Fibroblast of skin of scalp (primary cell): ENCODE measurements at places on chromosomes 2 and 18.

DNA sequence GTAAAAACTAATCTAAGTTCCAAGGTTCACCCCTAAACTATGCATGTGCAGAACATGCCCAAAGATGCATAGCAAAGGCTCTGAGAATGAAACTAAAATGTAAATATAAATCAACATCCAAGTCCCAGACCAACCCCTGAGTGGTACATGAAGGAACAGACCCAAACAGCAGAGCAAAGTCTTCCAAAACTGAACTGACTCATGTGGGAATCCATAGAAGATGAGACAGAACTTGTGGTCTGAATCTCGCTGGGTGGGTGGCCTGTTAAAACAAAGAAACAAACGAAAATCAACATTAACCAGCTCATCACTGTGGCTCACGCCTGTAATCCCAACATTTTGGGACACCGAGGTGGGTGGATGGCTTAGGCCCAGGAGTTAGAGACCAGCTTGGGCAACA, 29.5 kb upstream of the ATRAID start:
- peak; percentile 93 for DNase-seq

GRCh38 chr2:145546091-145546490, 1026.2 kb upstream of the ZEB2 start:
- DNase-seq = peak; percentile 18

DNA sequence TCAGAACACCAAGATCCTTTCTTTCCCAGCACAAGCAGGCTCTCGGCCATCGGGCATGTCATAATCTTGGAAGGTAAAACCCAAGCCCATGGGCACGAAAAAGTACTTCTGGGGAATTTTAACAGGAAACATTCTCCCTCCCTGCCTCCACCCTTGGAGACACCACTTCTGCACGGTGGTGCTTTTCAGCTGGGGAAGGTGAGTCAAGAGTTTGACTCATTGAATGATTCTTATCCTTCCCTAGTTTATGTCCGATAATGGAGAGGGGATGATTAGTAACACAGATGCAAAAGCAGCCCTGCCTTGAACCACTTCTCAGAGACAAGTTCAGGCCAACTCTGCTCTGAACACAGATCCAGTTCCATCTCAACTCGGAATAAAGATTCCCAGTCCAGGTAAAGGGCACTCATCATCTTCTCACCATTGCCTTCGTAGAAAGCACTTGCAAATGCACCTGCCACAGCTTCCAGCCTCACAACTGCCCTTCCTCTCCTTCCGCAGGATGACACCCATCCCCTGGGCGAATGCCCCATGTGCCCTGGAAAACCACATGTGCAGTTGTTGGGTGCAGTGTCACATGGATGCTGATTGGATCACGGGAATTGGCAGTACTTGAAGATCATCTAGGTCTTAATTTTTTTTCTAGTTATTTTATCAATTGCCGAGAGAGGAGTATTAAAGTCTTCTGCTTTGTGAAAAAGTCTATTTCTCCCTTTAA, 136.2 kb downstream of the PXDN start:
- no peak for DNase-seq

DNA sequence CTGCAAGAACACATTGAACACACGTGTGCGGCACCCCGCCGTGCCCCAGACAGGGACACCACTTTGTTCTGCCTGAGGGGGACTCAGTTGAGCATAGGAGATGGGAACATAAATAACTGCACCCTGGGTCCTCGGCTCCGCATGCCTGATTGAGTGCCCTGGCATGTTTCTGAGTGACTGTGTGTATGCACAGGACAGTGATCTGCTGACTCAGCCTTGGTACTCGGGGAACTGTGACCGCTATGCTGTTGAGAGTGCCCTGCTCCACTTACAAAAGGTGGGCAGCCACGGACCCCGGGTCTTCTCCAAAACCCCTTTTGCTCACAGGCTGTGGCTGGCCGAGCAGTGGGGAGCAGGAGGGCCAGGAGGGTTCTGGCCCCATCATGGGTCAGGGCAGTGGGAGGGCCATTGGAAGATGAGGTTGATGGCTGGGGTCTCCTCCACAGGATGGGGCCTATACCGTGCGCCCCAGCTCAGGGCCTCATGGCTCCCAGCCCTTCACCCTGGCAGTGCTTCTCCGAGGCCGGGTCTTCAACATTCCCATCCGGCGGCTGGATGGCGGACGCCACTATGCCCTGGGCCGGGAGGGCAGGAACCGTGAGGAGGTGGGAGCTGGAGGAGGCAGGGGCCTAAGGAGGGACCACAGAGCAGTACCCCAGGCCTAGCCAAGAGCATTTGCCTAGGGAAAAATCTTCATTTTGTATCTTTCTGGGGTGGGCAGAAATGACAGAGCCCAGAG, 16.9 kb downstream of the SH2D6 start:
- no peak for DNase-seq

GRCh38 chr2:71129114-71129901, 721 bp downstream of the MCEE start:
- peak; percentile 21 for DNase-seq

DNA sequence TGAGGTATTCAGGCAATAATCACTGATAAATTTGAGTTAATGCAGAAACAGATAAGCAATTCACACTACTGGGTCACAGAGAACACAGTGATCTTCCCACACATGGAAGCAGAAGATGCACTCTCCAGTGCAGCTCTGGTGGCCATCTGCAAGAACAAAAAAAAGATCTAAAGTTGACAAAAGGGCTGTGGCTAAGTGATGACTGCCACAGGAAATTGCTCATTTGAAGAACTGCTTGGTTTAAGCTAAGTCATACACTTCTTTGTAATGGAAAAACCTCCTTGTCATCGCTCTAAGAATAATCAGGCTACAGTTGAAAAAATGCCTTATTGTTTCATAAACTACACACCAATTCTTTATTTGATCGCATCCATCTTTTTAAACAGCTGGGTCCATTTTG, 115.1 kb downstream of the DTNB start:
- peak; percentile 70 for DNase-seq

DNA sequence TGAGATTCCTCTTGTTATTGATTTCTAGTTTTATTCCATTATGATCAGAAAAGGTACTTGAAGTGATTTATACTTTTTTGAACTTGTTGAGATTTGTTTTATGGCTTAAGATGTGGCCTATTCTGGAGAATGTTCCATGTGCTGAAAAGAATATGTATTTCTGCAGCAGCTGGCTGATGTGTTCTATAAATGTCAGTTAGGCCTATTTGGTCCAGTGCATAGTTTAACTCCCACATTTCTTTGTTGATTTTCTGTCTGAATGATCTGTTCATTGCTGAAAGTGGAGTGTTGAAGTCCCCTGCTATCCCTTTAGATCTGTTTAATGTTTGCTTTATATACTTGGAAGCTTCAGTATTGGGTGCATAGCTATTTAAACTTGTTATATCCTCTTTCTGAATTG, 7.1 kb upstream of the OR6B2 start:
- no peak for DNase-seq

DNA sequence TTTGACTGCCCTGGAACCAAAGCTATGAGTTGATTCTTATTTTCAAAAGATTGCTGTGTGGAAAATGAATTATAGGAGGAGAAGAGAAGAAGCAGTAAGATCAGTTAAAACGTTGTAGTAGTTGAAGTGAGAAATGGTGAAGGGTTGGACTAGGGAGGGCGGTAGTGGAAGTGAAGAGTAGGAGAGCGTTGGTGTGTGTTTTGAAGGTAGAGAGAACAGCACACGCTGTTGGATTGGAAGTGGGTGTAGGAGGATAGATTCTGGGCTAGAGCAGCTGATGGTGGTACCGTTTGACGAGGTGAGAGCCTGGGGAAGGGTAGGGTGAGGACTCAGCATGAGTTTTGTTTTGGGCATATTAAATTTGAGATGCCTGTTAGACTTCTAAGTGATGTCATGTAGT, 18.4 kb downstream of the RIOK3 start:
- no peak for DNase-seq

- no peak for DNase-seq
Observed at GRCh38 chr18:47244086-47244485, 7.4 kb downstream of the SKOR2 start.

DNA sequence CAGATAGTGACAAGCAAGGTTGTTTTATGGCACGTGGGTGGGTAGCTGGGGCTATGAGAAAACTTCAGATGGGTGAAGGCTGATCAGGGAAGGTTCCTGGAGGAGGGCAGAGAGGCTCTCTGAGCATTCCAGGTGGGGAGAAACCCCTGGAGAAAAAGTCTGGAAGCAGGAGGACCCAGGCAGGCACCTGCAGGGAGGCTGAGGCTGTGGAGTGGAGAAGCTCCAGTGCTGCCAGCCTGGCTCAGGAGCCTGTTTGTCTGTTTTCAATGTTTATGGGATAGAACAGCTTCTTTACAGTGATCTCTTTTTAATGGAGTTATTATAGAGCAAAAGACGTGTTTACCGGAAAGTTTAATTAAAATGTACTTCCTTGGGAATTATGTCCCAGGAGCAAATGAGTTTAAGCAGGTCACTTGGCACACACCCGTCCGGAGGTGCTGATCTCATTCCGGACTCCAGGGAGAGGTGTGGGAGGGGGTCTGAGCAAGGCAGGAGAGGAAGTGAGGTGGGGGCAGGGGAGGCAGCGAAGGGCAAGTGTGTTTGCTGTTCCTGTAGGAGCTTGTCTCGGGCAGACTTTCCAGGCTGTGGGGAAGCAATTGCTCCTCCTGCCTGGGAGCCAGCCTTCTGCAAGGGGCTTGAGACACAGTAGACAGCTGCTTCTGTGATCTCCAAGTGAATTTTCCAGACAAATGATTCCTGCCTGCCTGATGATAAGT, 239.5 kb downstream of the MYCN start:
- no peak for DNase-seq

DNA sequence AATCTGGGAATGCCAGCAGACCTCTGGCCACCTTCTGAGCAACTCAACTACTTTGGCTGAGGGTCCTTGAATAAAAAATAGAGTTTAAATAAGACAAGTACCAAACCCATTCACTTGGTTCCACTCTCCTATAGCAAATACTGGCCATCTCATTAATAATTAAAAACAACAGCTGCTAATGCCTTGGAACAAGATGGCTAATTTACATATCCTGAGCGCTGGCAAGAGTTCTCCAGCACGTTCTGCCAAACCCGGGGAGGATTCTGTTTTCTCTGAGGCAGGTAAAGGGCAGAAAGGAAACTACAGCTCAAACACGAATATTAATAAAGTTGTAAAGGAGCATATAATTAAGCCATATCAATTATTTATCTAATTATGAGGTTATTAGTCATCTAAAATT, 1123.7 kb downstream of the TDRD15 start:
- no peak for DNase-seq

DNA sequence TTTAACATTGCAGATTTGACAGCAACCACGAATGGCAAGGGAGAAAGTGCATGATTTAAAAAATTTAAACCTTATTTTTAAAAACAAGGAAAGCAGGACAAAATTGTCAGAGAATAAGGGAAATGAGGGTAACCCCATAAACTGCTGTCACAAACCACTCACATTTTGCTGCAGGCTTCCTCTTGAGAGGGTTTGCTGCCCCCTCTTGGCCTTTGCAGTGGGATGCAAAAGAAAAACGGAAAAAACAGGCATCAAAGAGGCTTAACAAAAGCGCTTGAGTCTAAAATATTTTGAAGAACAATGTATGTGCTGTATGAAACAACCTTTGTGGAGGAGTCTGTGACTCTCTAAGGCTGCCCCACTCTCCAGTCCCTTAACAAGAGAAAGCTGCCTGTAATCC, 91.6 kb downstream of the TMX3 start:
- peak; percentile 80 for DNase-seq

DNA sequence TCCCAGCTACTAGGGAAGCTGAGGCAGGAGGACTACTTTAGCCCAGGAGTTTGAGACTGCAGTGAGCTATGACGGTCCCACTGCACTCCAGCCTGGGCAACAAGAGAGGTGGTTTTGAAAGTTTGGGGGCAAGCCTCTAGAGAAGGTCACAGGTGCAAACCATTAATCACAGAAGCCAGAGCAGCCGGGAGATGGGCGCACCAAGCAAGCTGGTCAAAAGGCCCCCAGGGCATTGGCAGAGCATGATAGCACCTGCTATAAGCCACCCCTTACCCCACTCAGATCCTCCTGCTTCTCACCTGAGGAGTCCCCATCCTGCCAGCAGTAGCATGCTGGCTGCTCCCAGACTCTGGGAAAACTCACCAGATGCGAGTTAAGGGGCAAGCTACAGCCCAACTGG, 116.1 kb upstream of the RAB12 start:
- no peak for DNase-seq

DNA sequence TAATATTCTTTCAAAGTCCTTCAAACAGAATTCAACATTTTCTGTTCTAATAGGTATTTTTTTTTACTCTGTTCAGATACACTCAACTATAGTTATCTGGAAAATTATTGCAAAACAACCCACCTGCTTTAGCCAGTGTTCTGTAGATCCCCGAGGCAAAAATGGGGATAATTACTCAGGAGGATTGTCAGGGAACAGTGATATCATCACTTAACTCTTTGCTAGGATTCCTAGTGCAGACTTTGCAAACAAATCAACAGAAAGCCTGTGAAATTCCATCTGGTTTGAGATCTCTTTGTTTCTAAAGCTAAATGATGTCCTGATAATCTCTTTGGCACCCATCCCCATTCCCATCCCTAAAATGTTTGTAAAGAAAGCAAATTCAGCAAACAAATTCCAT, 413.6 kb upstream of the MEIS1 start:
- no peak for DNase-seq
